ENCODE measurements at places on chromosomes 5 and 9.

GRCh38 chr5:146640285-146640896 lies 124.4 kb upstream of the GPR151 start:
- DNase-seq: no peak

- DNase-seq: no peak
Observed at GRCh38 chr5:122110987-122111386, 18.4 kb upstream of the ZNF474 start.

GRCh38 chr5:158943057-158943456 lies 156.7 kb downstream of the EBF1 start:
- no peak for DNase-seq

DNA sequence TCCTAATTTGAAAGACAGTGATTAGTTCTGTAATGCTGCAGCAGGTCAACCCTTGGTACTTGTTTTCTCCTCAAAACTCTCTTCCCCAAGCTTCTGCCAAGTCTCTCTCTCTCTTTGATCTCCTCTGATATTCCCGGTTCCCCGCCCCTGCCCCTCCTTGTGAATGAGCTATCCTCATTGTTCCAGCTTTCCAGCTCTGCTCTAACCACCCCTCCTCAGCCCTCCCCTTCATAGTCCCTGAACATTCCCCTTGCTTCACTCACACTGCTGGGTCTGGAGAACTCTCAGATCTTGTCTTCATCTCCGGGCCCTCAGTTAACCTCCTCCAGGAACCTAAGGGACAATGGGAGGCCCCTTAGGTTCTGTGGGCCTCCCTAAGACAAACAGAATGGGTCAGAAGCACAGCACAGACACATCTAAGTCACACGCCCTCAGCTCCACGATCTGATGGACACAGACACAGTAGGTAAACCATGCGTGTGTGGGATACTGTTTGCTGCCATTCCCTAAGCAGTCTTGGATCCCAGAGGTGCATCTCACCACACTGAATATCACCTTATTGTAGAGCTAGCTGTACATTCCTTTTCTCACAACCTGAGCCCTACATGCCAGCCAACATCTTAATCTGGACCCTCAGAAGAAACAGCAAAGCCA lies 17.4 kb upstream of the LARP1 start:
- no peak for DNase-seq

Data from stimulated activated CD8-positive, alpha-beta memory T cell treated with anti-CD3 and anti-CD28 coated beads, Interleukin-15, amount 100 ng/mL, for 4 hours (primary cell).